ENCODE measurements at places on chromosomes 3 and 15.

- DNase-seq = no peak
Measured at GRCh38 chr3:52213901-52214300, 11.5 kb downstream of the TLR9 start.

DNA sequence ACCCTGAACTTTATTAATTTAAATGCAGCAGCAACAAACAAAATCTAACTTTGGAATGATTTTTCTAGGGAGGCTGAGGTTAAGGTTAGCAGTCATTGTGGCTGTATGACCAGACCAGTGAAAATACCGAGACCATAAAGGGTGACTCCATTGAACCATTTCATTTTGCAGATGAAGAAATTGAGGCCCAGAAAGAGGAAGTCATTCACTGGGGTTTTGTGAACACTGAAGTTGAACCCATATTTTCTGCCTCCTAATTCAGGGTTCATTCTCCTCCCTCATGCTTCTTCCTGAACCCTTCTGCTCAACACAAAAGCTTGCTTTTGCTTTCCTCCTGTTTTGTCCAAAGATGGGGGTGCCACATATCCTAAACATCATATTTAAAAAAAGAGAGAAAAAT lies 65.8 kb upstream of the PLCL2 start:
- no peak for DNase-seq

- no peak for DNase-seq
Measured at GRCh38 chr3:56694867-56695683, 12.0 kb upstream of the TASOR start.

DNA sequence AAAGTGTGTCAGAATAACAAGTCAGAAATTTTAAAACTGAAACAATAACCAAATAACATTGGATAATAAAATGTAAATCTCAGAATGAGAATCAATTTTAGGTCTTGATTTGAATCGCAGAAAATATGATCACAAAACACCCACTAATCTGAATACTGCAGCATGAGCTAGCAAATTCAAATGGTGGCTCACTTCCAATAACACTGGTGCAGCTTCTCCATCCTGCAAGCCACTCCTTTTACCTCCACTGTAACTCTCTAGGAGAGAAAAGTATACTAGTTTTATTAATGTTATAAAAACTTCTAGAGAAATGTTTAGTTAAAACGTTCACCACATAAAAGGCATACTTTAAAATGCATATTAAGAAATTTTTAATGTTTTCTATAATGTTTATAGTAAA lies 30.4 kb downstream of the UBE3A start:
- no peak for DNase-seq

GRCh38 chr3:173644086-173645082 lies 246.8 kb downstream of the NLGN1 start:
- DNase-seq = no peak

- DNase-seq = no peak
Measured at GRCh38 chr3:56782215-56782614, 19.5 kb downstream of the ARHGEF3 start.

DNA sequence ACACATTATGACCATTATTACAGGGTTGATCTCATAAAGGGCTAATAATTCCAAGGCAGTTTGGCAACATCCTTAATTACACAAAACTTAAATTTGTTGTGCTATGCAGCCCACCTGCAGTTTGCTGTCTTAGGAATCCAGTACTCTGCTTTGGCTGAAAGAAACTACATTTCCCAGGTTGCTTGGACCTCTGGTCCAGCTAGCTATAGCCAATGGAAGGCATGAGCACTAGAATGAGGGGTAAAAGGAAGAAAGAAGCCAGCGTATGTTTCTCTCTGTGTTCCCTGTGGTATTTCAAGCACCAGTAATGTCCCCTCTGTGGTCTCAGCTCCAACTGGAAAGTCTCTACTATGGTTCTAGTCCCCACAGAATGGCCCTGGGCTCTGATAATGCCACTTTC lies 84.3 kb upstream of the TSC22D2 start:
- DNase-seq = no peak

DNA sequence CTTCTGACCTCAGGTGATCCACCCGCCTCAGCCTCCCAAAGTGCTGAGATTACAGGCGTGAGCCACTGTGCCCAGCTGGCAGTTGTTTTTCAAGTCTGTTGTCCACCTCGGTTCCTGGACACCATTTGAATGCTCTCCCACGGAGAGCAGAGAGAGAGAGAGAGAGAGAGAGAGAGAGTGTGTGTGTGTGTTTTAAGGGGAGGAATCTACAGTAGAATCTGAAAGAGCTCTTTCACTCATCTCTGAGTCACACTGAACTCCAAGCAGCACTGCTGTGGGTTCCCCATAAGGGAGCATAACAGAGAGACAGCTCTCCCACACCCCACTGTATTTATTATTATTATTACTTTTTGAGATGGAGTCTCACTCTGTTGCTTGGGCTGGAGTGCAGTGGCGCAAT lies 156.6 kb downstream of the RPLP1 start:
- no peak for DNase-seq

GRCh38 chr15:69128667-69129311 lies 31.6 kb upstream of the GLCE start:
- DNase-seq = no peak

GRCh38 chr3:17315897-17316296 lies 426.5 kb downstream of the TBC1D5 start:
- DNase-seq = no peak

Data from cortex of kidney (tissue), 1 donor.